GM18507 (cell line): ENCODE measurements at places on chromosomes 7 and 10.

DNA sequence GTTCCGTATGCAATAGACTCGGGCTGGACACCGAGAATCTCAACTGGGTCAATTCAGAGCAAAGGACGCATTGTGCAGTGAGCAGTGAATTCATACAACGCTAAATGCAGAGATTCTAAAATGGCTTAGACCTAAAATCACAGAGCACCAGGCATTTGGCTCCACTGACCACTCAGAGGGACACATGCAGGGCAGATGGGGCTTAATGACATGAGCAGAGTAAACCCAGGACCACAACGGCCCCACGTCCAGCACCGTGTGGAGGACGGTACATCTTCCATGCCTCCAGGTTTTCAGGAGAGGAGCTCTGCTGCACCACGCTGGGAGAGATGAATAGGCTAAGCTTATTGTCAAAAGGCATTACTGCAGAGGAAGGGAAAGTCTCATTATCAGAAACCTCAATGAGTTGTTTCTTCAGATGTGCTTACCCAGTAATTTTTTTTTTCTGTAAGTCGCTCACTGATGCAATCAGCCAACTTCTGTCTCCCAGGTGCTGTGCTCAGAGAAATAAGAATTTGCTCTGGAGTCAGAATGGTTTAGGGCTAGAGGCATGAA is 555.0 kb downstream of the PTPRN2 start:
- no peak for DNase-seq

DNA sequence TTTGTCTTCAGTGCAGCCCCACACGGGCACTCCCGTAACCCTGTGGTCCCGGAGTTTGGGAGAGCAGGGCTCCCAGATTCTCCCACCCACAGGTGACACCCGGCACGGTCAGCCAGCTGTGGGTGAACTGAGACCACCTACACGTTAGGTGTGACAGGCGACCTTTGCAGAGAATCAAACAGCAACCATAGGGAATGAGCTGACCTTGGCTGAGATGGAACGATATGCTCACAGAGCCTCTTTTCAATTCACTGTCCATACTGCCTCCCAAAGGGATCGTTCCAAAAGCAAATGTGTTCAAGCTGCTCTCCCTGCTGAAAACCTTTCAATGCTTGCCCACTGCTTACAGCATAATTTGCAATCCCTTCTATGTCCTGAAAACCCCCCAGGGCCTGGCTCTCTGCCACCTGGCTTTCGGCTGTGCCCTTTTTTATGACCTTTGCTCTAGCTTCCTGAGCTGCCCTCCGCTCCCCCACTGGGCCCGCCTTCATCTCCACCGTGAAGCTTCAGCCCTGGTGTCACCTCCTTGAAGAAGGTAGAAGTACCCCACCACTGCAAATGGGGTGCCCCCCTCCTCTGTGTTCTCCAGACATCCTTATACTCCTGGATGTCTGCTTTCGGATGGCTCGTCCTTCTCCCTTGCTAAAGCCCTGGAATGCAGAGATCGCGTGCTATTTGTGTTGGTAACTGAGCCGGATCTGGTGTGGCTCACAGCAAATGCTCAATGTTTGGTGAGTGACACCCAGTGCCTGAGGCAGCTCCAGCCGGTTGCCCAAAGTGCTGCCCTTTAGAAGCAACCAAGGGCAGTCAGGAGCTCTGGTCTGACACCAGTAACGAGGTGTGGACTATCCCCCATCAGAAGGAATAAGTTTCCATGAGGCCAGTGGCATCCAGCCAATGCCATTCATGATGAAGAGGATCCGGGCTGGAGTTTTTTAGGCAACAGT is 90.4 kb downstream of the KIAA1549 start:
- no peak for DNase-seq

- no peak for DNase-seq
Observed at GRCh38 chr7:141697211-141697871, 4.6 kb downstream of the DENND11 start.

DNA sequence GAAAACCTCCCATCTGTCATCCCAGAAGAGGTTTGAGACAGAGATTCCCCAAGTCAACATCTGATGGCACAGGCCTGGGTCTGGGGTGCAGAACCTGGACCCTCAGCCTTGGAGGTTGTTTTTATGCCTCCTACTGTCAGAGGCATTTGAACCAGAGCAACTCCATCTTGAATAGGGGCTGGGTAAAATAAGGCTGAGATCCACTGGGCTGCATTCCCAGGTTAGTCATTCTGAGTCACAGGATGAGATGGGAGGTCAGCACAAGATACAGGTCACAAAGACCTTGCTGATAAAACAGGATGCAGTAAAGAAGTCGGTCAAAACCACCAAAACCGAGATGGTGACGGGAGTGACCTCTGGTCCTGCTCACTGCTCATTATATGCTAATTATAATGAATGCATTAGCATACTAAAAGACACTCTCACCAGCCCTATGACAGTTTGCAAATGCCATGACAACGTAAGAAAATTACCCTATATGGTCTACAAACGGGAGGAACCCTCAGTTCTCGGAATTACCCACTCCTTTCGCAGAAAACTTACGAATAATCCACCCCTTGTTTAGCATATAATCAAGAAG is 92.0 kb downstream of the ITGA8 start:
- no peak for DNase-seq

DNA sequence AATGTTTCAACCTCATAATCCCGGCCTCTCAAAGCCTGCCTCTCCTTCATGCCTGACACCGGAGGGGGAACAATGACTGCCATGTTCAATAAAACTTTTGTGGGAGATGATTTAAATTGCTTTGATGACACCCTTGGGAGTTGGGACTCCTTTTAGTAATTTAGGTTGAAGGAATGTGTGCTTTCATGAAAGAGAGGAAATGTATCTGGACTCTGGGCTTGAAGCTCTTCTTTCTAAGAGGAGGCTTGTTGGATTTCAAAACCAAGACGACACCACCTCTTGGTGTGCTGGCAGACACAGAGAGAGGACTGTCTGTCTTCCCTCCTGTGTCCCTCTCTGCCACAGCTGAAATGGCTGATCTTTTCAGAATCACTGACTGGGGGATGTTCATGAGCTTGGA is 168.1 kb downstream of the GALNT17 start:
- DNase-seq, result no peak

- no peak for DNase-seq
Observed at GRCh38 chr10:116765648-116766081, 23.3 kb upstream of the HSPA12A start.

- DNase-seq, result no peak
Observed at GRCh38 chr10:79295563-79295962, 51.7 kb upstream of the PPIF start.

DNA sequence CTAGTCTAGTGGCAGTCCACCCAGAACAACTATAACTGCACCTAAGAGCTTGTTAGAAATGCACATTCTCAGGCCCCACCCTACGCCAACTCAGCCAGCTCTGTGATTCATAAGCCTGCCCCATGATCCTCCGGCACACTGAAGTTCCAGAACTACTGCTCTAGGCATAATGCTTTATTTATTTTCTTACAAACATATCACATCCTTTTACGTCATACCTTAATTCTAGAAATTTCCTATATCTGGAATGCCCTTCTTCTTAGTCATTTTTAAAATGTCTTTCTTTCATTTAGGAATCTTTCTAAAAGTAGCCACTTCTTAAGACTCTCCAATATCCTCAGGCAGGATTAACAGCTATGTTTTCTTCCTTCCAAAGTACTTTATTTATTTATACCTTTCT is 480.1 kb downstream of the INHBA start:
- DNase-seq, result no peak

DNA sequence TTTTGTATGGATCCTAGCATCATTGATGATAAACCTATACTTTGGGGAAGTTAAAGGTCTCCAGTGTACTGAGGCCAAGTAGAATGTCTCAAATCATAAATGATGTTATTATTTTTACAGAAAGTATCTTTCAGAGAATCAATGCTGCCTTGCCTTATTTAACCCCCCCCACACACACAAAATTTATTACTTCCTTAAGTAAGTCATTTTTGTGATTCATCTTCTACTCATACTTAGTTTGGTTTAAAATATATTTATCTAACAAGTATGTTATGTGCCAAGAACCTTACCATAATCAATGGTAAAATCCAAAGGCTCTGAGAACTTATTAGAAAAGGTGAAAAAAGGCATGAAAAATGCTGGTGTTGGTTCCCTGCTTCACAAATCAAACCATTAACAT is 18.8 kb upstream of the CLDN12 start:
- no peak for DNase-seq

GRCh38 chr7:66348959-66349358 is 143.8 kb downstream of the TPST1 start:
- no peak for DNase-seq

DNA sequence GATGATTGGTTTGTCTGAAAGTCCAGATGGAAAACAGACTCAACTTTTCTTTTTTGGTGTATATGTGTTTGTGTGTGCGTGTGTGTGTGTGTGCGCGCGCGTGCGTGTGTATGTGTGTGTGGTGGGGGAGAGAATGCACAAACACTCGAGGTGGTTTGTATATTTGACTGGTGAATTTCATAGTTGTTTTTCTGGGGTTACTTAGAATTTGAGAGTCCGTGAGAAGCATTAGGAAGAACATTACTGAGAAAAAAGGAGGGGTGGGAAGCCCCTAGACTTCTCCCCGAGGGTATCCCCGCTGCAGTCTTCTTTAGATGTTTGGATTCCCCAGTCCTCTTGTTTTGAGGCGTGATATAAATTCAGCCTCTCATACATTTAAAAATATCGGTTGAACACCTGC is 6.0 kb downstream of the CAMK1D start:
- DNase-seq, result no peak

- DNase-seq, result no peak
Observed at GRCh38 chr7:157542068-157543021, 205.5 kb downstream of the DNAJB6 start.

GRCh38 chr10:10528563-10528910 is 489.1 kb upstream of the CELF2 start:
- DNase-seq, result no peak

- no peak for DNase-seq
Observed at GRCh38 chr7:29422829-29423228, 140.8 kb upstream of the PRR15 start.

DNA sequence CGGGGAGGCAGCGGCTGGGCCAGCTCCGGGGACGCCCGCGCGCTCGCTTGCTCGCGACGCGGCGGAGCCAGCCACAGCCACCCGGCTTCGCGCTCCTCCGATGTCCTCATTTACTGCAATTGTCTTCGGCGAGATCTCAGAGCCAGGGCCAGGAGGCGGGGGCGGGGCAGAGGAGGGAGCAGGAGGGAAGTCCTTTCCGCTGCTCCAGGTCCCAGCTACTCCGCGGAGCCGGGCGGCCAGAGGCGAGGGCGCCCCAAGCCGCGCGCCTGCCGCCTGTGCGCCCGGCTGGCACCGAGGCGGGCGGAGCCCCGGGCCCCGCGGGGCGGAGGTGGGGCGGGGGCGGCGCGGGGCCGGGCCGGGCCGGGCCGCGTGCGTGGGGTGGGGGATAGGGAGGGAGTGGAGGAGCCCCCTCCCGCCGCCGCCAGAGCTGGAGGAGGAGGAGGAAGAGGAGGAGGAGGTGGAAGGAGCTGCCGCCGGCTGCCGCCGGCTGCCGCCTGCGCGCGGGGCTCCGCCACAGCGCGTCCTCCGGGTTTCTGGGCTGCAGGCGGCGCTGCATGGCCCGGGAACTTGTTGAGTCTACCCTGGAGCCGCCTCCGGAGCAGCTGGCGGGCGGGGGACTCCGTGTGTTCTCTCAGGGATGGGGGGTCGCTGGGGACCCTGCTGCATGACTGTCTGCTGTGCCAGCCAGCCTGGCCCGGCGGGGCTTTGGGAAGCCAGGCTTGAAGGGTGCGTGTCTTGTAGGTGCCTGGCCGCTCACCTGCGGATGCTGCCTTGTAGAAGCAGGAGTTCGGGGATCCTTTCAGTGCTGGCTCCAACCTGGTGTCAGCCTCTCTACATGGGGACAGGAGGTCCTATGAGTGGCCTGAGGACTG is at the start of gene INSYN2A:
Gene INSYN2A (minus strand): TSS at position 310 of the 872 bp plus-strand sequence. CDS start 20,196 bp downstream, outside the sequence.
- DNase-seq, result no peak

DNA sequence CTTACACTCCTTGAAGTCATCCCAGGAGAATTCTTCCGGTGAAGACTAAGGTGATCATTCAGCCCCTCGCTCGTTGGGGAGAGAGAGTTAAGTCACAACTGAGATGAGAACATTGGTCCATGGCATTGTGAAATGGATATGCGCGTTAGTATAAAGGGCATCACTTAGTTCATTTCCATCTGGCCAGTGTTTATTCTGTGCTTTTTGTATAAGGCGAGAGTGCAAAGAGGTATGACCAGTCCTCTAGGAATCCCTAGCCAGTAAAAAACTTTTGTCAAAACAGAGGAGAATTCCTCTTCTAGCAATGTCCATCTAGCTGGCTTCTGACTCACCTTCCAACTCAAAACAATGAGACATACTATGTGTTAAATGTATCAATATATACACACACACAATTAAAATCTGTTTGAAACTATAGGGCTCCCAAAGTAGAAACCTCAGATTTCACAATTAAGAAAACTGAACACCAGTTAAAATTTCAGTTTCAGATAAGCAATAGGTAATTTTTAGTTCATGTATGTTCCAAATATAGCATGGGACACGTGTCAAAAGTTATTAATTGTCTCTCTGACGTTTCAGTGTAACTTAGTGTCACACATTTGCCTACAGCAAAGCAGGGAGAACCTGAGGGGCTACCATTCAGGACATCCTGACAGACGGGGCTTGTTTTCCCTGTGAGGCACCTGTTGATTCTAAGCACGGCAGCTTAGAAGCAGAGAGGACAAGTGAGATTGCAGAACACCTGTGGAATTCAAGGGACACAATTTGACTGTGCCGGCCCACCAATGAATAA is 158.9 kb downstream of the KLF6 start:
- no peak for DNase-seq

DNA sequence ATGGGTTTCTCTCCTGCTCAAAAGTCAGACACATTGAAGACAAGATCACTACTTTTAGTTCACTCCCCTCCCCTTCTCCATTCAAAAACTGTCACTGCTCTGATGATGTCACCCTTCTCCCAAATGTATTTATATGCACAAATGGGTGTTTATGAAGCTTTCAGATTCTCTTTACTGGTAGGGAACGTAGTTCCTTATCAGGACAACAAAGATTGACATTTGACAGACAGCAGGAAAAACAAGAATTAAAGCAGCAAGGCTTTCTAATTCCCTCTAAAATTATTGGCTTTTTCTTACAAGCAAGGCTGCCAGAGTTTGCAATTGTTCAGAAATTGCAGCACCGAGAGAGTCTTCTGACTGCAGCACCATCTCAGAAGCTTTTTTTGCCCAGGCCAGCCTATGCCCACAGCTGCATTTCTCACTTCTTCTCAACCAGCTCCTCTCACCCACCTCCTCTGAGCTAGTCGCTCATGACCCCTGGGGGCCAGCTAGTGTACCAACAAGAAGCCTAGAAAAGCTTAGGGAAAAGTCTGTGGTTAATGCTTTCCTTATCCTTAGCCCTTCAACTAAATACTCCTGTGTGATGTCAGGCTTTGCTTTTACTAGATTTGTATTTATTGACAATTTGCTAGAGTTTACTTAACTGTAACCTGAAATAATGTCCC is 265.1 kb downstream of the HTR7 start:
- no peak for DNase-seq

DNA sequence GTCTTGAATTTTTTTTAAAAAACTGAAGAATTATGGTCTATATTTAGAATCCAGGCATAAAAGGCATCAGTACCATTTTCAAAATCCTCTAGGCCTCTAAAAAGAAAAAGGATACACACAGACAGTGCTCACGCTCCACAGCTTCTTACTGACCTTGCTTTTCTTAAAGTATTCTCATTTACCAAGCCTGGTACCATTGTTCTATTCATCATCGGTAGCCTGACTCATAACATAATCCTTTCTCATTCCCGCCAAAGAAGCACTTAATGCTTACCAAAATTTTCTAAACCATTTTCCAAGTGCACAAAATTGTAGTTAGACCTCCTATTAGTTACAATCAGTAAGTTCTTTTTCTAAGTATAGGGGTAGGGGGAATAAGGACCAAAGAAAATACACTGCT is 54.6 kb downstream of the ATE1 start:
- DNase-seq, result no peak
